ENCODE measurements at places on chromosomes 16 and 17.
A peak's percentile ranks its signal among the peaks of the same experiment; 100 is the strongest.

DNA sequence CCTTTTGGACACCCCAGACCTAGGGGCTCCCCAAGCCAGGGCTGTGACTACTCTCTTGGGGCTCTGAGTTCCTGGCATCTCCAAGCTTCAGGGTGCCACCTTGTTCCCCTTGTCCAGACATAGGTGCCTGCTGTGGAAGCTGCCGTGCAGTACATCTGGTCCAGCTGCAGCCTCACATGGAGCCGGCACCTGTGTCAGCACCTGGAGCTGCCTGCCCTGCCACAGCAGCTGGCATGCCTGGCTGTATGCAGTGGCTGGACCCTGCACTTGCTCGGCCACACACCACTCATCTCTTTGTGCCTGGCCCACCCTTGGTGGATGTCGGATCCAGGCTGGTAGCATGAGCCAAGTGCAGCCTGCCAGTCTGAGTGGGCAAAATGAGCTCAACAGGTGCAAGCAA is 775.8 kb downstream of the CDH11 start:
- DNase-seq: no peak

GRCh38 chr16:30024451-30024850 is 1.5 kb downstream of the C16orf92 start:
- no peak for DNase-seq

GRCh38 chr17:35377068-35377467 is 3.6 kb upstream of the SLFN11 start:
- DNase-seq: no peak

DNA sequence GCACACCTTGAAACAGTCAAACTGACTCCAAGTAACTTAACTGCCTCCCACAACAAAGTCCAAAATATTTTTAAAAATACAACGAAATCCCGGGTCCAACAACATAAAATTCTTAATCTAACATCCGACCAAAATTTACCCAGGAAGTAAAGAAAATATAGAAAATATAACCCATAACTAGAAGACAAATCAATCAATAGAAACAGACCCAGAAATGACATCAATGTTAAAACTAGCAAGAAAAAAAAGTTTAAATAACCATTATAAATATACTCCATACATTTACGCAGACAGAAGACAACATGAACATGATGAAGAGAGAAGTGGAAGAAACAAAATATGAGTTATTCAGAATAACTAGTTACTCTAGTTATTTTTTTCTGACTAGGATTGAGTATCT is 3.7 kb downstream of the ZNF597 start:
- no peak for DNase-seq

- peak; percentile 28 for DNase-seq
Measured at GRCh38 chr16:30949650-30950515, 1.0 kb downstream of the ORAI3 start.

- DNase-seq: no peak
Measured at GRCh38 chr16:75252946-75253911, 1.8 kb upstream of the BCAR1 start.

DNA sequence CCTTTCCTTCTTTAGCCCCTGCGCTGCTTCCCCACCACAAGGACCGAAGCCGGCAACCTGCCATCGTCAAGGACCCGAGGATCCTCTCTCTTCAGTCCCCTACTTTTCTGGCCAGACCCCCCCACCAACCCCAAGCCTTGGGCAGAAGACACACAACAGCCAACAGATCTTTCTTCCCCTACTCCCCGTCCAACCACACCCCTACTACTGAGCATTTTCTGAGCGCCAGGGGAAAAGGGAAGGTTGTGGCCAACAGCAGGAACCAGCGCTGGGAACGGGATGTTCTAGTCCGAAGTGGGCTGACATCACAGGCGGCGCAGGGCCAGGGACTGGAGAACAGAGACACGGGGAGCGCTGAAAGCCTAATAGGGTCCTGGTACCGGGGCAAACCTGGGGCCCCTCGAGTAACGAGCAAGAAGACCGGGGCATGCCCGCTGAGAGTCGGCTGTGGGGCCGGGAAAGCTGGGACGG is 528 bp downstream of the PER1 start:
- DNase-seq: peak; percentile 39

- peak; percentile 26 for DNase-seq
Measured at GRCh38 chr17:74466111-74466827, at the start of gene CD300A. TSS of gene CD300A (plus strand) at chr17:74466634. CDS start at chr17:74466704, 70 bp downstream.

GRCh38 chr17:1861391-1862010 is 31.7 kb downstream of the RPA1 start:
- no peak for DNase-seq

DNA sequence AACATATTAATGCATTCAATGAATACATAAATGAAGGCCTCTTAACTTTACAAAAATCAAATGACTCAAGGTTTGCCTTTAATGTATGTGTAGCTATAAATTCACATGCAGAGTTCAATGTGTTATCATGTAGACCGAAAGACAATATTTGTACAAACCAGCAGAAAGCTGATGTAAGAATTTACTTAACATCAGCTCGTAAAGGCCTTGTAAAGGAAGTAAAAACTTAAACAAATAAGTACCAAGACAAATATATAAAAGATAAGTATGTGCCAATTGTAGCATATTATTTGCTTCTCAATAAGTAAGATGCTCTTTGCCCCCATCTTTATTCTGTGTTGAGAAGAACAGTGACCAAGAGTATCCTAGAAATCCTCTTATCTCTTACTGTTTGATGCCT is 105.7 kb downstream of the SYCE1L start:
- no peak for DNase-seq

GRCh38 chr16:75402821-75403475 is 30.4 kb downstream of the CFDP1 start:
- DNase-seq: no peak

DNA sequence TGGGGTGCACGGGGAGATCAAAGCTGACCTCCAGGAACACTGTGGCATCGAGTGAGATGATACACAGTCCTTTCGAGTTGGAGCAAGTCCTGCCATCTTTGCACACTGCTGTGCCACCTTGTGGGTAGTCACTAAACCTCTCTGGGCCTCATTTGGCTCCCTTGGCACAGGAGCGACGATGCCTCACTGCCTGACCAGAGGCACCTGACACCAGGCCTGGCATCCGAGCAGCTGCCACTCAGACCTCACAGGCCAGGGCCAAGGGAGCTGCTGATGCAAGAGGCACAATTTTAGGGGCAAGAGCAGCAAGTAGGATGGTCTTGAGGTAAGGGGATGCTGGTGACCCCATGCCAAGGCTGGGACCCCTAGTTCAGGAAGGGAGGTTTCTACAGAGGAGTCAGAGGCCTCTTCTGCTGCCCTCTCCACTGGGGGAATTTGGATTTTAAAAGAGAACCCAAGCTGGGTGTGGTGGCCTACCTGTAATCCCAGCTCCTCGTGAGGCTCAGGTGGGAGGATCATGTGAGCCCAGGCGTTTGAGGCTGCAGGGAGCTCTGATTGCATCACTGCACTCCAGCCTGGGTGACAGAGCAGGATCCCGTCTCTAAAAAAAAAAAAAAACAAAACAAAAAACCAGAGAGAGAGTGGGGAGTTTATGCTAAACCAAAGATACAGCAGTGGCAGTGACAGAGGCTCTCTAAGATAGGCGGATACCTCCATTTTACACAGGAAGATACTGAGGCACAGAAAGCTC is 6.7 kb upstream of the ADGRG1 start:
- DNase-seq: no peak

GRCh38 chr17:70961341-70961740 is 792.0 kb downstream of the KCNJ2 start:
- DNase-seq: no peak

- DNase-seq: no peak
Measured at GRCh38 chr16:4487955-4488498, 11.8 kb downstream of the HMOX2 start.

- no peak for DNase-seq
Measured at GRCh38 chr17:79183293-79184158, 108.9 kb downstream of the ENGASE start.

GRCh38 chr17:81832608-81833159 is 407 bp downstream of the MCRIP1 start:
- peak; percentile 57 for DNase-seq

DNA sequence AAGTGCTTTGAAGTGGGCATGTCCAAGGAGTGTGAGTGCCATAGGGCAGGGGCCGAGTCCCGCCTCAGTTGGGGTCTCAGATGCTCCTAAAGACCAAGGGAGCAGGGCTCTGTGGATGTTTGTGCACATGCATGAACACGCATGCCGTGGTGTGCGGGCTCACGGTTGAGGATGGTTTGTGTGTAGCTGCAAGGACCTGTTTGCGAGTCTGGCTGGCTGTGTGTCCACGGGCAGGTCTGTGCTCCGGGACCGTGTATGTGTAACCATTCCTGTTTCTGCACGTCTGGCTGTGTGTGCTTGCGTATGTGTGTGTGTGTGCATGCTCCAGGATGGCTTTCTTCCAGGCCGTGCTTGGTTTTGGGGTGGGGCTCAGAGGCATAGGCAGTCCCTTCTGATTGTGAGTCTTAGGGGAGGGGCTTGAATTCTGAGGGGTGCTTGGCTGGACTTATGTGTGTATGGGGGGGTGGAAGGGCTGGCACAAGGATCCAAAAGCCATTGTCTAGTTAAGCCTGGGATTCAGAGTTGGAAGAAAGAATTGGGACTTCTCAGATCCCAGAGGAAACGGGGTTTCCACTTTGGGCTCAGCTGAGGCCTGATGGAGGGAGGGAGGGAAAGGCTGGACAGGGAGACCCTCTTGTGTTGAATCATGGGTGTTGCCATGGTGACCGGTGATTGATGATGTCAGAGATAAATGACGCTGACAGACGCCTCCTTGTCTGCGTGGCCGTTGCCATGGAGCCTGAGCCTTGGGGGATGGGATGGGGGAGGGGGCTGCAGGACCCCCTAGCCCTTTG is 14.4 kb downstream of the GJD3 start:
- no peak for DNase-seq

DNA sequence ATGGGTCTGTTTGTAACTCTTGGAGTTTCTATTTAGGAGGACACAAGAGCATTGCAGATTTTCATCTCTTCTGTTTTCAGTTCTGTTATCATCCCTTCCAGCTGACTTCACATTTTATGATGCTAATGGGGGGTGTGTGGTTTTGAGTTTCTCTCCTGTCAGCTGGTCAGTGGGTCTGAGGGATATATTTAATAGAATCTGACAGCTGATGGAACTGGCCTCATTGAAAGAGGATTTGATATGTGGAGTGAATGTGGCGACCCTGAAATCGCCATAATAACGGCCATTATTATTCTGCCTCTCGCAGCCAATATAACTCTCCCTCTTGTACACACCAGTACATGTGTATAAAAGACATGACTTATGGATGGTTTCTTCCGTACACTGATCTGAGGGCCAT is 128.1 kb downstream of the SALL1 start:
- no peak for DNase-seq

DNA sequence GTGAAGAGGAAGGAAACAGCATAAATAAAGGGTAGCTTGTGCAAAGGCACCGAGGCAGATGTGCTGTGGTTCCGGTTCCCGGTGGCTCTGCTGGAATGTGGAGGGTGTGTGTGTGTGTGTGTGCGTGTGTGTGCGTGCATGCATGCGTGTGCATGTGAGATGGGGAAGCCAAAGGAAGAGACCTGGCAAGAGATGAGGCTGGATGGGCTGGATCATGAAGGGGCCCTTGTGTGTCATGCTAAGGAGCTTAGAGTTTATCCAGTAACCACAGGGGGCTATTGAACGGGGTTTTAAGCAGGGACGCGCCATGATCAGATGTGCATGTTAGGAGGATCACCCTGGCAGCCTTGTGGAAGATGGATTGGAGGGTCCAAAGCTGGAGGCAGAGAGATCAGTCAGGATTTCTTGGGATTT is 8.3 kb downstream of the WSCD1 start:
- DNase-seq: no peak

- DNase-seq: peak; percentile 30
Measured at GRCh38 chr16:1125471-1125870, 27.4 kb upstream of the CACNA1H start.

DNA sequence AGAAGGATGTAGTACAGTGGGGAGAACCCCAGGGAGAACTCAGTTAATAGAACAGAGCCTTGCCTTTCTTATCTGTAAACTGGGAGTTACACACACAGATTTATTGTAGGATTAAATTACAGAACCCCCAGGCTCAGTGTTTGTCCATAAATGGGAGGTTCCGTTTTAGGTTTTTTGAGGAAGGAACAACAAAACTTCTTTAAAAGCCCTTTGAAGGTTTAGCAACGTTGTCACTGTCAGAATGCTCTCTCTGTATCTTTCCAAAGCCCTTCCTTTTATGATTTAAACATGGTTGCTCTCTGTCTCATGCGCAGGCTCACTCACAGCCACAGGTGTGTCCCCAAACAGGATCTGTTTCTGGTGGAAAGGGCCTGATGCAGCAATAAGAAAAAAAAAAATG is 9.4 kb upstream of the GNA13 start:
- DNase-seq: no peak

Data from activated naive CD4-positive, alpha-beta T cell treated with Interleukin-2 at 50 U/mL for 16 hours (primary cell).